ENCODE measurements at places on chromosomes 6 and 20.

GRCh38 chr20:9110365-9110764 lies 41.5 kb downstream of the PLCB4 start:
- no peaks in the 10 kb centered on the region for H3K4me1 ChIP-seq
- H3K4me3 ChIP-seq: no peak overlapping the region
- no peak for DNase-seq
- no peaks in the 10 kb centered on the region for H3K27me3 ChIP-seq

DNA sequence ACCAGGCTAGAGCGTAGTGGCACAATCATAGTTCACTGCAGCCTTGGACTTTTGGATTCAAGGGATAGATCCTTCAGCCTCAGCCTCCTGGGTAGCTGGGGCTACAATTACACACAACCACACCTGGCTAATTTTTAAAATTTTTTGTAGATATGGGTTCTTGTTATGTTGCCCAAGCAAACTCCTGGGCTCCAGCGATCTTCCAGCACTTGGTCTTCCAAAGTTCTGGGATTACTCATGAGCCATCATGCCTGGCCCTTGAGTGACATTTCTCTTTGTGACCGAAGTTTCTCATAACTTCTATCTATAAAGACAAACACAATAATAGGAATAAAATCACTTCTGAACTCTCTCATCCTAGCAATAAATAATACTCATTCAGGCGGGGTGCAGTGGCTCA lies 26.1 kb upstream of the GMPR start:
- no peak overlapping the region for H3K27ac ChIP-seq
- H3K4me1 ChIP-seq: no peaks in the 10 kb centered on the region

DNA sequence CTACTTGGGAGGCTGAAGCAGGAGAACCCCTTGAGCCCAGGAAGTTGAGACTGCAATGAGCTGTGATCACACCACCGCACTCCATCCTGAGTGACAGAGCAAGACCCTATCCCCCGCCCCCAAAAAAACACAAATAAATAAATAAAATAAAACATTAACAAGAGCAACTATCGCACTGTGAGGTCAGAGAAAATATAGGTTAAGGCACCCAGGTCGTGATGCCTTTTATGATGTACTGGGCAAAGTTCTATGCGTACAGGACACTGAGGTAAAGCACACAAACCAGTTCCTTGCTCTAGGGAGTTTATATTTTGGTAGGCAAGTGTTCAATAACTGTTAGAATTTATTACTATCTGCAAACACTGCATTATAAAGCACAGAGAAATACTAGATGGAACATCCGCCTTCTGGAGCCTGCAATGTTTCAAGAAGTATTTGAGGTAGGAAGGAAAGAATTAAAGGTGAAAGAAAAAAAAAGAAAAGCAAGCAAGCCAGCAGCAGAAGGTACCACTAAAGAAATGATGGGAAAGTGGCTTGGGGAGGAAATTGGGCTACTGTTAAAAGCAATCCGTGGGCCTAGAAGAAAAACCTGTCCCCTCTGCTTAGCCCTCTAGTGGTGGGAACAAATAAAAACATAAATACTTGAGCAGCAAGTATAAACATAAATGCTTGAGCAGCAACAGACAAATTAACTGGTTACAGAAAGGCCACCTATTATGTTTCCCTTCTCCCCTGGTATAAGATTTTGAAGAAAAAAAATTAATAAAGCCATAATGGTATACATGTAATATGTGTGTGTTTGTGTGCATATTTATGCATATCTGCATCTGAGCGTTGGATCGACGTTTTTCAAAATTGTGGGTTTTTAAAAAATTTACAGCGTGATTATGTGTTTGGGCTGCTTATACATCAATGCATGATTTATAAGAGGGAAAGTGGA lies 128.0 kb downstream of the PHACTR1 start:
- H3K4me1 ChIP-seq: no peaks in the 10 kb centered on the region
- H3K27me3 ChIP-seq: no peaks in the 10 kb centered on the region
- no peak overlapping the region for H3K4me3 ChIP-seq
- no peaks in the 10 kb centered on the region for H3K36me3 ChIP-seq

GRCh38 chr6:150606168-150606591 lies 6.5 kb downstream of the PLEKHG1 start:
- H3K27me3 ChIP-seq: no peaks in the 10 kb centered on the region
- no peak for DNase-seq
- no peaks in the 10 kb centered on the region for H3K36me3 ChIP-seq
- H3K27ac ChIP-seq: no peak overlapping the region

DNA sequence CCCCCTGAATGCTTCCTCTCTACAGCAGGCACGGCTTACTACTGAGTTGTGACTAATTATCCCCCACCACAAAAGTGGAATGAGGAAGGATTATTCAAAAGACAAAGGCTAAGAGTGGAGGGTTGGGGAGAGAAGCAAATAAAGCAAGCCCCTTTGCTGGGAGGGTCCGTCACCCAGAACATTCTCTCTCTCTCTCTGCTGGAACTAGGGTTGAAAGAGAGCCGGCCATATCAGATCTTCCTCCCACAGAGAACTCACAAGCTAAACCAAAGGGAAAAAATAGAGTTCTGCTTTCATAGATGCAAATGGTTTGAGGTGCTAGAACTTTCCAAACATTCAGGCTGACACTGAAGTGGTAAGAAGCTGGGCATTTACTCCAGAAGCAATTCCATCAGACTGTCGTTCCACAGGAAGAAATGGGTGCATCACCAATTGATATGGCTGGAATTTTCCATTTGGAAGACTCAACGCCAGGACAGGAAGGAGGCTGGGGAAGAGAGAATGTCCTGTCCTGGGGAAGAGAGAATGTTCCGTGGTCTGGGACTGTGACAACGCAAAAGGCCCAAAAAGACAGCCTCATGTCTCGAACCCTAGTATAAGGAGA lies 7.9 kb downstream of the ZMYND8 start:
- peaks cover 2% of the 10 kb centered on the region for H3K36me3 ChIP-seq
- H3K4me3 ChIP-seq: no peak overlapping the region
- no peak for DNase-seq
- H3K27me3 ChIP-seq: no peaks in the 10 kb centered on the region

DNA sequence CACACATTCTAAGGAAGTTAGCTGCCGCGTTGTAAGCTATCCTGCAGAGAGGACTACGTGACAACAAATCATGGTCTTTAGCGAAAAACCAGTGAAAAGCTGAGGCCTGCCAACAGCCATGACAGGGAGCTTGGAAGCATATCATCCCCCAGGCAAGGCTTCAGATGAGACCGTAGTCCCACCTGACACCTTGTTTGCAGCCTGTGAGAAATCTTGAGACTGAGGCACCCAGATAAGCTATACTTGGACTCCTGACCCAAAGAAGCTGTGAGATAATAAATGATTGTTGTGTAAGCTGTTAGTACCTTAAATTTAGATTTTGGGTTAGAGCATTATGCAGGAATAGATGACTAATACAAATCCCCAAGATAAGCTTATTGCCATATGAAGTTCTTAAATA lies 45.4 kb upstream of the SENP6 start:
- no peak for DNase-seq
- H3K27ac ChIP-seq: no peak overlapping the region
- H3K4me3 ChIP-seq: no peak overlapping the region
- H3K27me3 ChIP-seq: no peaks in the 10 kb centered on the region
- no peaks in the 10 kb centered on the region for H3K36me3 ChIP-seq
- no peaks in the 10 kb centered on the region for H3K4me1 ChIP-seq

GRCh38 chr6:74646461-74646860 lies 559.4 kb downstream of the COL12A1 start:
- no peak overlapping the region for H3K27ac ChIP-seq
- DNase-seq: no peak

DNA sequence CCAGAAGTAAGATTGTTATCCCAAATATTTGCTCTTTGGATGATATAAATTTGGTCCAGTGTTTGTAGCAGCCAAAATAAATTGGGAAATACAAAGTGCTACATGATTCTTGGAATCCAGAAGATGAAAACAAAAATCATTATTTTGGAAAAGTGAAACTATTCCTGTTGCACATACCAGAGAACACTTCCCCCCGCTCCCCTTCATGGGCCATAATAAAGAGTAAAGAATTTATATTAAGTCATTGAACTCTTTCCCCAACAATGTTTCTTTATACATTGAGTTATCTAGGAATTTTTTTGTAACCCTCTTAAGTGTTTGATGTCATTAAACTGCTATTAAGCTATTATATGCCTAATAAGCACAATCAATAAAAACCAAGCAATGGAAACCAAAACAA lies 490.4 kb upstream of the HS3ST5 start:
- no peaks in the 10 kb centered on the region for H3K4me1 ChIP-seq
- DNase-seq: no peak
- H3K36me3 ChIP-seq: no peaks in the 10 kb centered on the region
- no peaks in the 10 kb centered on the region for H3K27me3 ChIP-seq
- H3K4me3 ChIP-seq: no peak overlapping the region
- no peak overlapping the region for H3K27ac ChIP-seq

DNA sequence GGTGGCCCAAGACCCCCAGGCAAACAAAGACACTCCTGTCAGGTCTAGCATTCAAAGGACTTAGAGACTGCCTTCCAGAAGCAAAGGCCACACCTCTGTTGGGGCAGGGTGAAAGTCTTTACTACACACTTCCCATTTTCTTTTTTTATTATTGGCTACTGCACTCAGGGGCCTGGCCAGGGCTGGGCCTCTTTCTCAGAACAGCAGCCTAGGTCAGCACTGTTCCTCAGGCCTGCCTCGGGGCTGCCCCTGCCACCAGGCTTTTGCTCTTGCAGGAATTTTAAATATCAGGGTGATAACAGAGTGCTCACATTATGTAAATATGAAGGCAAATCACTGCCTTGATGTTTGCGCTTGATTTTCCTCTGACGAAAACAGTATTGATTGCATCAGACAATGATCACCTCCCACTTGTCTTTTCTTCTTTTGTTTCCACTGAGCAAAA lies 18.5 kb downstream of the GSTA4 start:
- H3K36me3 ChIP-seq: no peaks in the 10 kb centered on the region
- peaks cover 6% of the 10 kb centered on the region for H3K4me1 ChIP-seq
- H3K27me3 ChIP-seq: no peaks in the 10 kb centered on the region
- no peak overlapping the region for H3K27ac ChIP-seq

DNA sequence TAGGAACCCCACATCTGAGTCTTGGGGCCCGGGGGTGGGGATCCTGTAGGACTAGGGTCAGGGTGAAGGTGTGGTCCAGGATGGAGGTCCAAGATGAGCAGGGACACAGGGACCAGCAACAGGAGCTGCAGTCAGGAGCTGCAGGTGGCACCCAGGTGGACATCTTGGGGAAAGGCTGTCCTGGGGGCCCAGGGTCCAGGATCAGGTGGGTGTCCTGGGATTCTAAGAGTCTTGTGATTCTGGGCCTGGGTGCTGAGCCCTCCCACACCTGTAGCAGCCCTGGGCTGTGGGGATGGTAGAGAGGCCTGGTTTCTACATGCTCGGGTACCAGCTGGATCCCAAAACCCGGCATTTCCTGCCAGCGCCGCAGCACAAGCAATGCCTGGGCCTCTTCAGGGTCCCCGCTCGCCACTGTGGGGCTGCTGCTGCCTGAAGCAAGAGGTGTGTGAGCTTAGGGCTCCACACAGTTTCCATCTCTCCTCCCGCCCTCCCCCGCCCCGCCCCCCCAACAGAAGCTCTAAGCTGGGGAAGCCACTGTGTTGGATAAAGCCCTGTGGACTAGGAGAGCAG lies 20.7 kb downstream of the ERGIC3 start:
- no peak overlapping the region for H3K27ac ChIP-seq
- no peaks in the 10 kb centered on the region for H3K4me1 ChIP-seq
- no peak overlapping the region for H3K4me3 ChIP-seq
- no peaks in the 10 kb centered on the region for H3K27me3 ChIP-seq

GRCh38 chr6:7878401-7878964 lies 32.1 kb downstream of the TXNDC5 start:
- H3K27ac ChIP-seq: no peak overlapping the region
- H3K36me3 ChIP-seq: peaks cover 33% of the 10 kb centered on the region
- H3K4me1 ChIP-seq: no peaks in the 10 kb centered on the region
- DNase-seq: no peak
- no peak overlapping the region for H3K4me3 ChIP-seq

GRCh38 chr6:118934461-118935330 lies at the start of gene MCM9:
TSS of gene MCM9 (minus strand) at chr6:118935159. CDS start at chr6:118931723, 3,436 bp downstream.
- H3K27me3 ChIP-seq: no peaks in the 10 kb centered on the region
- H3K27ac ChIP-seq: peak within 1 kb of the TSS; percentile 75
- H3K4me1 ChIP-seq: peaks cover 3% of the 10 kb centered on the region
- H3K4me3 ChIP-seq: peak within 1 kb of the TSS; percentile 85
- peak; percentile 90 for DNase-seq

DNA sequence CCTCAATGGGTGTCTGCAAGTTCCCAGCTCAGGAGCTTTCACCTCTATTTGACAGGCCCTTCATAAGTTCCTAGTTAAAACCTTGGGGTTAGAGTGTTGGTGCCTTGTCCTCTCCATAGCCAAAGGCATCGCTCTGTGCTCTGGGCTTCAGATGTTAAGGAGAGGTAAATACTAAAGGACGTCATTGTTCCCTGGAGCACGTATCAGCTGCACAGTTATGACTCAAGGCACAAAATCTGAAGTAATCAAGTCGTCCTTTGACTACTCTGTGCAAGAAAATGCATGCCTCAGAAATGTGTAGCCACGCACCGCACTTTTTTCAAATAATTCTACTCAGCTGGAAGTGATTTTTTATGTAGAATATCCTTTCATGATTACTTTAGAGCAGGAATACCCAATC lies 240.8 kb upstream of the QKI start:
- H3K4me3 ChIP-seq: no peak overlapping the region
- H3K36me3 ChIP-seq: no peaks in the 10 kb centered on the region
- no peak overlapping the region for H3K27ac ChIP-seq
- H3K4me1 ChIP-seq: peaks cover 8% of the 10 kb centered on the region

GRCh38 chr20:48025051-48025515 lies 239.8 kb upstream of the SULF2 start:
- H3K4me1 ChIP-seq: peaks cover 3% of the 10 kb centered on the region
- H3K36me3 ChIP-seq: no peaks in the 10 kb centered on the region
- no peak for DNase-seq
- H3K4me3 ChIP-seq: no peak overlapping the region
- H3K27me3 ChIP-seq: no peaks in the 10 kb centered on the region

DNA sequence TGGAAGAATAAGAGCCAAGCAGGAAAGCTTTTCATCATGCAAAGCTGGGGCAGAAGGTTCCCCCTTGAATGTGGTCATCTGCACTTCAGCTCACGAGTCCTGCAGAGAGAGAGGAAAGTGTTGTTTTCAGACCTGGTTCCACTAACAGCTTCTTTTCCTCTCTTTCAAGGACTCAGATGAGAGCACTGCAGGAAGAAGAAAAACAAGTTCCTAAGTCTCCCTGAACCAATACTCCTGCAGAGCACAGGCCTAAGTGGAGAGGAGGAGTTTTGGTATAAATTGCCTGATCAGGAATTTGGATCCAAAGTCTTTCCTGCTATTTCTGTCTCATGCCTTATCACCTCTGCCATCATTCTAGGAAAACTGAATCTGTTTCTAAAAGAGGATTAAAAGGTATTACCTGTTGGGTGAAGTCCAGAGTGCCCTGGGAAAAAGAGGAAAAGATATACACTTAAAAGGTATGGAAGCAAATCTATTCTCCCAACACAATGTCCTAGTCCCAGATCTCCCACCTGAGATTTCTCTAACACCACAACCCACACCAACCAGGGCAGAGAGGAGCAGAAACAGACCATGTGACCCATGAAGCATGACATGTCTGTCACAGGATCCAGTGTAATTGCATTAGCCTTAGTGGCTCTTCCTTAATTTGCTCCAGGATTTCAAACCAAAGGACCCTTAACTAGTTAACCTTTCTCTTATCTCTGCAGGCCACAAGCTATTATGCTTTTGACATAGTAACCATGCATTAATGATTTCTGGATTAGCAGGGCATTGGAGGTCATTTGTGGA lies 12.2 kb downstream of the HLA-DRB5 start:
- H3K36me3 ChIP-seq: no peaks in the 10 kb centered on the region
- DNase-seq: no peak
- no peaks in the 10 kb centered on the region for H3K27me3 ChIP-seq
- H3K4me3 ChIP-seq: no peak overlapping the region
- H3K27ac ChIP-seq: no peak overlapping the region
- no peaks in the 10 kb centered on the region for H3K4me1 ChIP-seq

- H3K27me3 ChIP-seq: no peaks in the 10 kb centered on the region
- no peaks in the 10 kb centered on the region for H3K4me1 ChIP-seq
- H3K36me3 ChIP-seq: no peaks in the 10 kb centered on the region
Measured at GRCh38 chr6:34527751-34528670, 28.1 kb downstream of the SPDEF start.

All from neuronal stem cell (in vitro differentiated cells).